ENCODE measurements at places on chromosomes 3 and 15.
A peak's percentile ranks its signal among the peaks of the same experiment; 100 is the strongest.

DNA sequence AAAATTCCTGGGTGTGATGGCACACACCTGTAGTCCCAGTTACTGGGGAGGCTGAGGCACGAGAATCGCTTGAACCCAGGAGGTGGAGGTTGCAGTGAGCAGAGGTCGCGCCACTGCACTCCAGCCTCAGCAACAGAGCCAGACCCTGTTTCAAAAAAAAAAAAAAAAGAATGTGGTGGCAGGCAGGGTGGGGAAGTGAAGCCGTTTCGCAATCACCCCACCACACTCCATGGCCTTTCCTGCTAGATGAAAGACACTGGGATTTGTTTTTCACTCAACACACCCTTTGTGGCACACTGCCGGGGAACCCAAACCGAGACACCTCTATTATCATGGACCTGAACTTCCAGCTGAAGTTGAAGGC lies 172.4 kb upstream of the IQSEC1 start:
- DNase-seq, result no peak

DNA sequence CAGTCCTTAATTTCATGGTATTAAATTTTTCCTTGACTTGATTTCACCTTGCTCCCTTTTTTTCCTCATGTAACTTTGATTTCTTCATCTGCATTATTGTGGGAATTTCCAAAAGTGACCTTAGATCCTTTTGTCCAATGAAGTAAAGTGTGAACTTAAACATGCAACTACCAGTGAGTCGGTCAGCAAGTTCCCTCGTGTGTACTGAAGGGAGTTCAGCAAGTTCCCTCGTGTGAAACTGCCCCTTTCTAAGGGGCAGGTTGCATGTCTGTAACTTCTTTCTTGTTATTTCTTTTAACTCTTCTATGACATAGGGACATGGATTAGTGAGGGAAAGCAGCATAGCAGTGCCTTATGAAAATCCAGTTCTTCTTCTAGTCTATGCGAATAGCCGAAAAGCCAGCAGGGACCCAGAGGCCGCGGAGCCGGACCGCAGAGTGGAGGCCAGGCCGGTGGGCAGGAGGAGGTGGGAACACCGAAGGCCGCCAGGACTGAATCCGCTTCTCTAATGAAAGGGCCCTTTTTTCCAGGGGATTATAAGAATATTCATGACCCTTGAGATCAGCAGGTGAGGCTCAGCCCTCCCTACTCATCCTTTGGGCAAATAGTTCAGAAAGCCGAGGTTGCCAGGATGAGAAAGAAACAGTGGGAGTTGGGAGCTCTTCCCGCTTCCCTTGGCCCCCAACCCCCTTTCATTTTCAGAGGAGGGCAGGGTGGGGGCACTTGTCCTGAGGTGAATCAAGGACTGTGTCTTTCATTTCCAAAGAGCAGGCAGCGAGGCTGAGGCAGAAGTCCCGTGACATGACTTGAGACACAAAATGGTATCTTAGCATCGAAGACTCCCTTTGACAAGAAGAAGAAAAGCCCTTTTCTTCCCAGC lies 117.5 kb downstream of the OPA1 start:
- no peak for DNase-seq

DNA sequence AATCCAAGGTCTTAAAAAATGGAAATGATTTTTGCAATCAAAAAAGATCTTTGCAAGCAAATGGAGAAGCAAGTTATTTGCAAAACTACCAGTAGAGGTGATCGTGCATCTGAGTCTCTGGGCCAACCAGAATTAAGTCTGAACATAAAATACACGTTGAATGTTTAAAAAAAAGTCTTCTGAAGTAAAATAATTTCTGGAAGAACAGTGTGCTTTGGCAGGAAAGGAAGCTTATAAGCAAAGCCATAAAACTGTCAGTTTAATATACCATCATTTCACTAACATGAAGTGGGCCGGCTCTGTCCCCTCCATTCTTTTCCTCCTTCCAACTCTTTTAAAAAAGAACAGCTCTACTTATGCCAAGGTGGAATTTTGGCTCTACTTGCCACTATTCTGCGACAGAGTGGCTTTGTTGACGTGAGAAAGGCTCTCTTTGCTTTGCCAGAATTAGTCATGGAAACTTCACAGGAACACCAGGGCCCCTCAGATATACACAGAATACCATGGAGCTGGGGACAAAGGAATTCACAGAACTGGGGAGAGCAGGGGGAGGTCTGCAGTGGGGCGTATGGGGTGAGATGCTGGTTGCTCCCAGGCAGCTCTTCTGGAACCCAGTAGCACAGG lies 29.8 kb downstream of the FSTL1 start:
- DNase-seq, result no peak

GRCh38 chr15:38818157-38818790 lies 253.7 kb upstream of the RASGRP1 start:
- DNase-seq, result no peak

DNA sequence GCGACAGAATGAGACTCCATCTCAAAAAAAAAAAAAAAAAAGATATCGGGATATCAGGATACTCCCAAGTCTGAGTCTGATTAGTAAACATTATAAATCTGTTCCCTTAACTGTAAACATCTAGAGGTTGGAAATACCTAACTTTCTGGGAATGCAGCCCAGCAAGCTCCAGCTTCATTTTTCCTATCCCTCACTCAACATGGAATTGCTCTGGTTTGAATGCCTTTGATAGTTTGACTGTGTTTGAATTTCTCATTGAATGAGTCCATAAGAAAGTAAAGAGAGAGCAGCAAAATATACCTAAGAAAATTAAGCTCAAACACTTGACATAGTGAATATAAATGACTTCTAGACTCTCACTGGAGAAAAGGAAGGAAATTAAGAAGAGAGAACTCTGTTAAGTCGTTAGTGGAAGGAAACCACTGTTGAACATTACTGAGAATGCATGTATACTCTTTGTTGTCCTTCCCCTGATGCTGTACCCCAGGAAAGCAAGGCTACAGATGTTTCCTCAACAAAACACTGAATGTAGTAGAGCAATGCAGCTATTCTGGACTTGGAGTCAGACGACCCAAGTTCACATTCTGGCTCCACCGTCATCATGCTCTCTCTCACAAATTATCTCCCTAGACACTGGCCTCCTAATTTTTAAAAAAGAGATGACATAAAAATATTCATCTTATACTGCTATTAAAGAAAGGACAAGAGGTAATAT lies 62.4 kb downstream of the CD200 start:
- no peak for DNase-seq

DNA sequence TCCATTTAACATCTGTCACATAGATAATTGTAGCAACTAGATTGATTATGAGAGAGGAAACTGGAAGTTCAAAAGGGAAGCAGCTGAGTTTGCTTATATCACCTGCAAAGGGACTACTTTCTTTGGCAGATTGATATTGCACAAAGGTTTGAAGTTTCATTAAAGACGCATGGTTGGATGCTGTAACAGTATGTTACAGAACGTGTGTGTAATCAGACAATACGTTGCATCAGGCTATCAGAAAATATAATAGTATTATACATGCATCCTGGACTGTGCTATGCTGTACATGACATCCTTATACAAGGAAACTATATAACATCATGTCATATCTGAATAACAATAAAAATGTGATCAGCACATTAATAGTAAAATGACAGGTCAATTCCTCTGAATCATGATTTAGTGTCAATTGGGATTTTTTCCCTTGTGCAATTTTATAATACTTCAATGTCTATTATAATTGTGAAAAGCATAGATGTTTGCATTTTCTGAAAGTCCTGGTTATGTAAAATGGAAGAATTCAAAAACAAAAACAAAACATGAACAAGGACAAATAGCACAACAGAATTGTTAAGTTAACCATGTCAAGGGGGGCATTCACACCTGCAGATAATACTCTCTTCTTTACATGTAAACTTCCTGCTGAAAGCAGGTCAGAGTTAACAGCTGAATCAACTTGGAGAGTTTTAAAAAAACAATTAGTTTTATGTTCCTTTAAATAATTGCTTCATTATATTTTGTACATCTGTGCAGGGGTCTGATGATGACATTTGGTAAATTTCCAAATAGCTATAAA lies 283.2 kb upstream of the KCNH8 start:
- DNase-seq, result no peak

DNA sequence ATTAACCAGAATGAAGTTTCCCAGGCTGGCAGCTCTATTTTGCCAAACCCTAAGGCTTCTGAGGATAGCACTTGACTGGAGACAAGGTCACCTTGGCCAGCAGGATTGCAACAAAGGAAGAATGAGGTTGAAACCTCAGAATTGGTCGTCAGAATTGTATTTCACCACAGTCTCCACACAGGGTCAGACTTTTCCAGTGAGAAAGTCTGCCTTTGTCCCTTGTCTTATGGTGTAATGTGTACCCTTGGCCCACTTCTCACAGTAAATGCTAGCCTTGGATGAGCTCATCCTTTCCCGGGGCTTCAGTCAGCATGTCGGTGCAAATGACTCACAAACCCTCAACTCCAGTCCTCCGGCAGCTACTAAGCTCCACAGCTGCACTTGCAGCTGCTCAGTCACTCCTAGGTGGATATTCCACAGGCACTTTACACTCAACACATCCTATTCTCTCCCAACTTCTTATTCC lies 19.7 kb downstream of the SSR3 start:
- peak; percentile 93 for DNase-seq

DNA sequence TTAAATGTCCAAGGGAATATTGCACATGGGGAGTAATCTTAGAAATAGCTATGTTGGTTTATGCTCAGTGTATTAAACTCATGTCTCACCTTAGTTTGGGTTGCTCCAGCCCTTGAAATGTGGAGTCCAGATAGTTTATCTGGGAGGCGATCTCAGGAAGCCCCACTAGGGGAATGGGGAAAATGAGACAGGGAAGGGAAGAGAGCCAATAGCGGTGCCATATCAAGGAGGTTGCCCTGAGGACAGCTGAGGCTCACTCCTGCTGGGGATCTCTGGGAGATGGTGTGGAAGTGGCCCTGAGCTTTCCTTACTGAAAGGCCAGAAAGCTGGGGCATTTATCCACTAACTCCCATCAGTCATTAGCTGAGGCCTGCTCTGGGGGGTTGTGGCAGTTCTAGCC lies 43.3 kb upstream of the POLR2M start:
- no peak for DNase-seq

DNA sequence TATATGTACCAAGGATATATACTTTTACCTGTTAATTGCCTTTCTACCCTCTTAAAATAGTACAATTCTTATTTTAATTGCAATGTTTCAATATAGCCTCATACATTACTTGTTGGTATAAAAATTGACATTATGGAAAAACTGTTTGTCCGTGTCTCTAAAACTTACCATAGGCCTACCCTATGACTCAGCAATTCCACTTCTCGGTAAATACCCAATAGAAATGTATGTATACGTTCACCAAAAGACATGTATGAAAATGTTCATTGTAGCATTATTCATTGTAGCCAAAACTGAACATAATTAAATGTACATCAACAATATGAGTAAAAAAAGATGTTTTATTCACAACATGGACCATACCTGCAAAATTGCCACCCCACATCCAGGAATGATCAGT lies 679.2 kb upstream of the UBE2E2 start:
- no peak for DNase-seq

DNA sequence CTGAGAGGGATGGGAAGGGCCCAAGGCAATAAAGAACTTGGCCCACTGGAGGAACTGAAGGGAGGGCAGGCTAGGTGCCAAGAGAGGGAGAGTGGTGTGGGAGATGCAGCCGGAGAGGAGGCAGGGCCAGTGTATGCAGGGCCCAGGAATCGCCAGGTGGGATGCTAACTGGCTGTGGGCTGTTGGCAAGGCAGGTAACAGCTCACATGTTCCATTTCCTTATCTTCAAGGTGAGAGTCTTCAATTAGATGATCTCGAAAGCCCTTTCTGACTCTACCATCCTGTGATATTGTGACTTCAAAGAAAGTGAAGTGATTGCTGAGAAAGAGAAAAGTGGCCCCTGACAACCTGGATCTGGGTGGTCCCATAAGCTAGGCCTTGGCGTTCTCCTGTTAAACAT lies 49.0 kb downstream of the CASR start:
- DNase-seq, result no peak

DNA sequence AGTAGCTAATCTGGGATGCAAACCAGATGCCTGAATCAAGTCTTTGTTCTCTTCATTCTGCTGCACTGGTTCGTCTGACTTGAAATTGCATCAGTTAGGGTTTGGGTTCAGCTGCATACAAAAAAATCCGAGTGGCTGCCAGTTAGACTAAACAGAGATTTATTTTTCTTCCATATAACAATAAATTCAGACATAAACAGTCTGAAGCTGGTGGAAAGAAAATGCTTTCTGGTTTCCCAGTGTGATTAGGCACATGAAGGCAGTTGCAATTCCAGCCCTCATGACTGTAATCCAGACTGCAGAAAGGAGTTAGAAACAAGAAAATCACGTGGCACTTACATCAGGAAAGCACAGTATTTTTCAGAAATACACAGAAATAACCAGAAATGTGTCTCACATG lies 930.7 kb downstream of the MCTP2 start:
- no peak for DNase-seq

- no peak for DNase-seq
Measured at GRCh38 chr3:120741837-120742197, 499 bp downstream of the RABL3 start.

GRCh38 chr3:158313338-158313927 lies 203.5 kb downstream of the RSRC1 start:
- peak; percentile 58 for DNase-seq

GRCh38 chr3:72299823-72300222 lies 514.9 kb upstream of the PROK2 start:
- peak; percentile 2 for DNase-seq

DNA sequence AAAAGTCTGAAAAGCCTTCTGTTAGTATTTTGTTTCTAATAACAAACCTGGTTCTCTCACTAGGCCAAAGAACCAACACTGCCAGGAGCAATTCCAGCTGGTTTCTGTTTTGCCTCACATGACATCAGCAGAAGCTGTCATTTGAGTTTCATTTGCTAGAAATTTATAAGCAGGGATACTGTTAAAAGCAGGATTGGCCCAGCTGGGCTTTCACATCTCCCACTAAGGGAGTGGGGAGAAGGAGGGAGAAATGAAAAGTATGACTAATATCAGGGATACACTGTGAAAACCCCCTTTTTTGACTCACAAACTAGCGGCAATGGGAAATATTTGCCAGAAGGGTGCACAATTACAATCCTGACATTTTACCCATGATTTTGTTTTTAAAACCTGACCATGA lies 5.3 kb downstream of the CCDC80 start:
- DNase-seq, result no peak

DNA sequence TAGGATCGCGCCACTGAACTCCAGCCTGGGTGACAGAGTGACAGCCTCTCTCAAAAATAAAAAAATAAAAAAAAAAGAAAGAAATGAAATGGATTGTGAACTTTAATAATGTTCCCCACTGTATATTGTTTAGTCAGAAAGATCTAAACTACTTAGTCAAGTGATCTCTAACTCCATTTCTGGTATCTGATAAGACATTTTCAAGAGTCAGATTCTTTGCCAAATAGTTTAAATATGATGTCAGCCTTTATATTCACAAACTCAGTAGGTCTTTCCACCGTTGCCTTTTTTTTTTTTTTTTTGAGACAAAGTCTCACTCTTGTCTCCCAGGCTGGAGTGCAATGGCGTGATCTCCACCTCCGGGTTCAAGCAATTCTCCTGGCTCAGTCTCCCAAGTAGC lies 29.0 kb upstream of the OSBPL11 start:
- no peak for DNase-seq

GRCh38 chr3:13538520-13539291 lies 10.2 kb upstream of the FBLN2 start:
- DNase-seq, result no peak
